Hippocampal formation (tissue), 2 donors: ENCODE measurements at places on chromosomes 16 and 17.

GRCh38 chr16:12182212-12182611 lies 205.7 kb downstream of the SNX29 start:
- no peak for DNase-seq

- no peak for DNase-seq
These were observed 33.8 kb upstream of the CCL22 start for GRCh38 chr16:57324749-57325148.

DNA sequence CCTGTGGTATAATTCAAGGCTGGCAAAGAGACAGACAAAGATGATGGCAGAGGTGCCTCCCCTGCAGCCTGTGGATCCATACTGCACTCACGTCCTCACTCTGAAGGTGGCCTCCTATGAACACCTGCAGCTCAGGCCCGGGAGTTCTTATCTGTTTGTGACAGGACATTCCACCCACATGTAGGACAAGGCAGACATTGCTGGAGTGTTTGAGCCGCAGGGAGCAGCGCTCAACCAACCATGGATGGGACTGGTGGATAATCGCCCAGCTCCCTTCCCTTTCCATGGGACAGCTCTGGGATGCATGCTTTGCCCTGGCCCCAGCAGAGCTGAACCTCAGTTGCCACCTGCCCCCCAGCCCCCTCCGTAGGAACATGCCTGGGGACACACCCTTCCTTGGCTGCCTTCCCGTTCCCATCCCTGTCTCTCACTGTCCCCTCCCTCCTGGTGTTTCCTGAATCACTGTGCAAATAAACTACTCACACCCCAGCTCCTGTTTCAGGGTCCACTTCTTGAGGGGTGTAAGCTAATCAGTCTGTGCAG lies 22.2 kb downstream of the ITPRIPL2 start:
- no peak for DNase-seq

- no peak for DNase-seq
These were observed 79.0 kb downstream of the DYNLRB2 start for GRCh38 chr16:80619824-80620223.

- no peak for DNase-seq
These were observed 26.3 kb upstream of the FZD2 start for GRCh38 chr17:44530896-44531418.

DNA sequence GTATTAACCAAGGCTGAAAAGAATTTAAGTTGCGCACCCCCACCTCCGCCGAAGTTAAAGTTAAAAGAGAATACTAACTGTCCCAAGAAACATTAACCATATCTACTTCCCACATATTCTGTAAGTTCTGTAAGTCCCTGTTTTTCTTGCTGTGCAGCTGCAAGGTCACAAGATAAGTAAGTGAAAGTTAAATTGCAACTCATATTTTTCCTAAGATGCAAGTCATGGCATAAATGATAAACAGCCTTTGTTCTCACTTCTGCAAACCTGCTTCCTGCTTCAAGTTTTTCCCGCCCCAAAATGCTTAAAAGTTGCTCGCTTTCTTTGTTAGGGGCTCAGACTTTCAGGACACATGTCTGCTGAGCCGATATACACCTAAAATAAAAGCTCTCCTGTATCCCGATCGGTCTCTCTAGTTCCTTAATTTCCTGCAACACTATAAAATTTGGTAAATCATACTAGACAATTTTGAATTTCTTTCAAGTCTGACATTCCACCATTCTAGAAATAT lies 32.6 kb upstream of the ABCA9 start:
- no peak for DNase-seq

GRCh38 chr16:79599256-79599836 lies 1.2 kb downstream of the MAF start:
- no peak for DNase-seq
